Anterior cingulate cortex (tissue), 58 donors: ENCODE measurements at places on chromosomes 1 and 21.

DNA sequence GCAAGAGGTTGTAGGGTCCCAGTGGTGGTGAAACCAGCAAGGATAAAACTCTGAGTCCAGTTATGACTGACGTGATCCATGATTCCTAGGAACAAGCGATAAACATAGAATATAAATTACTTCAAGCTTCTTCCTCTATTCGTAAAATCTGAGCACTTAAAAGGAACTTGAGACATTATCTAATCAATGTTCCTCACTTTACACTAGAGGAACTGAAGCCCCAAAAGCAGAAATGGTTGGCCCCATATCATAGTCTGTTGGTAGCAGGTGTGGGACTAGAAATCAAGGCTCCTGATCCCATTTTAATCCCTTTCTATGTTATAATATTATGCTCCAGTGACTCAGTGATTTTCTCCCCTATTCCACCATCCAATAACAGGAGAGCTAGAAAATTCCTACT is 21.9 kb upstream of the MNDA start:
- DNase-seq: no peak

DNA sequence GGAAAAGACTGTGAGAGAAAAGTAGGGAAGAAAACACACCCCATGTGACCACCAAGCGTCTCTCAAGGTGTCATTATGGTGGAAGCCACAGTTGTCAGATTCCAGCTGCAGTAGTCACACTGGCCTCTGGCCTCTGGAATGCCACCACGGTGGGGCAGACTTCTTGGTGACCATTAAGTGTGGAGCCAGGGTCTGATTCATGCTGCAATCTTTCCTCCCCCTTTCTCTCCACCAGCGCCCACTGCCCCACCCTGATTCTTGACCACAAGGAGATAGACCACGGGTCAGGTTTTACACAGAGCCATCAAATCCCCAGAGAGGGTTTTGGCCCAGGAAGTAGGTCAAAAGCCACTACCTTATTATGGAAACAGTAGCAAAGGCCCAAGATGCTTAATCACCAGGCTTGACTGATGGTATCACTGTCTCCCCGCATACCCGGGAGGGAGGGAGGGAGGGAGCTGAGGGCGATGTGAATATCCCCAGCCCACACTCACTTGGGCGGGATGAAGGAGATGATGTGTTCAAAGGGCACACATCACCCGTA is 52.7 kb upstream of the GRHL3 start:
- DNase-seq: no peak

DNA sequence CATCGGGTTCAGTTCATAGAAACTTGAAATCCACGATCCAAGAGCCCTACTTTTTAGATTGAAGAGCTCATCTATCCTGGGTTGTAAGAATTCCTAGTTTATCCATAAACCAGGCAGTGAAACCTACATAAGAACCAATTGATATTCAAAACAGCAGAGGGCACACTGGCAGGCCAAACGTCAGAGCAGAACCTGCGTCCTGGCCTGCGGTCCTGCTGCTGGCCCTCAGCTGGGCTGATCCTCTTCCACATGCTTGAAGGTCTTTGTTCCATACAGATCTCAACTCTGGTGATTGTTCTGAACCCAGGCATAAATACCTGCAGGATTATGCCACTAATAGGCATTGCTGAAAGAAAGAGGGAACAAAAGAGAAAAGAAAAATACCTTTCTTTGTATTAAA is 47.0 kb downstream of the MT1HL1 start:
- DNase-seq: no peak

DNA sequence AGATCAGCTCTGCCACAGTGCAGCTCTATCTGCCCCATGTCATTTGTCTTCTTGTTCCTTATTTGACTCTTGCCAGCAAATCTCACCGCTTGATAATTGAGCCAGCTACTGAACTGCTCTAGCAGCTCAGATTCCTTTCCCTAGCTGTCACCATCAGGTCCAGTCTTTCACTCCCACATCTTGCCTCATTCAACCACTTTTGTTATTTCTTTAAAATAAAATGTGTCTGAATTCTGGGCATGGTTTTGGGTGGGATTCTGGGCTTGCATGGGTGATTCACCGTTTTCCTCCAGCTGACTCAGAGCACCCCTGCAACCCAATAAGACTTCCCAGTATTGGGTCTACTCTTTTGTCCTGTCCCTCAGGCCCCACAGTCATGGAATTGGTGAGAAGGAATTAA is 215.7 kb downstream of the DSCAM start:
- DNase-seq: no peak

DNA sequence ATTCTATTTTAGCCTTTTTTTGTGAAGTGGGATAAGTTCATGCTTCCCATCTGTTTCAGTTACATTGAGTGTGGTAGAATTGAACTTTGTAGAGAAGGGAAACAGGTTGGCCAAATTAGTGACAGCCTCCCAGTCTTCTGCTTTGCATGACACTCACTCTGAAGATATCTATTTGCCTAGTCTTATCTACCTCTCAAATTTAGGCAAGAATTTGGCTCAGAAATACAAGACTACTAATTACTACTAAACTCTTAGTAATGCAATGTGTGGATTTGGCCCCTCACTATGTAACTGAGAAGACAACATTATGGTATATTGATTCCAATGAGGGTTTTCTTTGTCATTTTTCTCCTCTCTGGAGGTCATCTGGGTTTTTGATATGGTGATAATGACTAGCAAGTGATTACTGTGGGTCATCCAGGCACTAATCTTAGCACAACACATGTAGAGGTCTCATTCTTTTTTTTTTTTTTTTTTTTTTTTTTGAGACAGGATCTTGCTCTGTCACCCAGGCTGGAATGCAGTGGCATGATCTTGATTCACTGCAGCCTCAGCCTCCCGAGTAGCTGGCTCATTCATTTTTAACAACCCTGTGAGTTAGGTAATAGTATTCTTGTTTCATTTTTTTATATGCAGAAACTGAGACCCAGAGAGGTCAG is 6.3 kb downstream of the FAM20B start:
- no peak for DNase-seq

DNA sequence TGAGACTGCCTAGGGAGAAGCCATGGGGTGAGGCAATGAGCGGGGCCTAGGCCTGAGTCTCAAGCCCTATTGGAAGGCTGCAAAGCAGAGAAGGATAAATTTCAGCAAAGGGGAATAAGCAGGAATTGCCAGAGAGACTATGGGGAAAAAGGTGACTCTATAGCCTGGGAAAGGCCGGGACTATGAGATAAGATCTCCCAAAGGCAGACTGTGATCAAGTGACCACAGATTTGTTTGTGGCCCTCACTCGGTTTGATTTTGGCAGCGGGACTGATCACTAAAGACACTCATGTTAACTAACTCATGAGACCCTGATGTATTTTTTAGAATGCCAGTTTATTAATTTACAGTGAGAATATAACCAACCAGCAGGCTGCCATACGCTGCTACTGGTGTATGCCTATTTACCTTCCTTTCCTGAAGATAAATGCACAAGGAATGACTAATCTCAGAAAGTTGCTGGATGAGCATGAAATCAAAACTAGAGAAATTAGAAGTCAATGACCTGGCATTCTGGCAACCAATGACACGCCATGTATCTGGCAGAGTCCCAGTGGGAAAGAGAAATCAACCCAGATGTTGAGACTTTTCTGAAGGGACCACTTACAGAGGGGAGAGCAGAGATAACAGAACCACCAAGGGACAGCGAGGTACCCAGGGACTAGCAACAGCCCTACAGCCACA is 4.3 kb downstream of the HSF2BP start:
- no peak for DNase-seq

GRCh38 chr1:59564192-59564891 is 250.4 kb upstream of the HOOK1 start:
- no peak for DNase-seq

- no peak for DNase-seq
Observed at GRCh38 chr1:55198044-55198443, 17.1 kb downstream of the USP24 start.

- no peak for DNase-seq
Observed at GRCh38 chr1:219657186-219657585, 44.3 kb upstream of the ZC3H11B start.

- no peak for DNase-seq
Observed at GRCh38 chr1:80250573-80251168, 1244.1 kb upstream of the ADGRL4 start.

DNA sequence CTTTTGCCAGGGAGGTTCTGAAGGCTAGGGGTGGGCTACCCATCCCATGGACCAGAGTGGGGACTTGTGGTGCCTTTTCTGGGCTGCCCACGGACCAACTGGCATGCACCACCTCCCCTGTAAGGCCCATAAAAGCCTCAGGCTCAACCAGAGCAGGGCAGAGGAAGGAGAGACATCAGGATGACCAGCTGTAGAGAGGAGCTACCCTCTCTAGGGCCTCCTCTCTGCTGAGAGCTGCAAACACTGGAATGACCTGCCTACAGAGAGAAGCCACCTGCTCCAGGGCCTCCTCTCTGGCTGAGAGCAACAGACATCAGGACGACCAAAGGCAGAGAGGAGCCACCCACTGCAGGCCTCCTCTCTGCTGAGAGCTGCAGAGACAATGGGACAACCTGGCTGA is 140.9 kb downstream of the EIF4G3 start:
- DNase-seq: no peak

GRCh38 chr1:33715195-33715811 is 148.6 kb upstream of the HMGB4 start:
- no peak for DNase-seq

- no peak for DNase-seq
Observed at GRCh38 chr1:229297746-229298145, 26.8 kb downstream of the RAB4A start.

- no peak for DNase-seq
Observed at GRCh38 chr1:172467446-172467845, 23.6 kb upstream of the PIGC start.

DNA sequence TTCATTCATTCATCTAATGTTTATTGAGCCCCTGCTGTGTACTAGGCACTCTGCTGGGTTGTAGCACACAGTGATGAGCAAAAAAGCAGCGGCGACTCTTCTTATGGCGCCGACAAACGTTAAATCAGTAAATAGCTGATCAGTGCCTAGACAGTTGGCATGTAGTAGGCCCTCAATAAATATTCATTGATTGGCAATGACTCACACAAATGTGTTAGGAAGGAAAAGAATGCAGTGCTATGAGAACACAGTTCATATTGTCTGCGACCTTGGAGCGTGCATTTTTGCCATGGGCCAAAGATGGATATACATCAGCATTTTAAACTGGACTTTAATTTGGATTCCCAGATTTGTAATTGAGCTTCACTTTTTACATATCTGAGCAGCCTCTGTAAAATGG is 52.0 kb downstream of the PRDM2 start:
- DNase-seq: no peak

- no peak for DNase-seq
Observed at GRCh38 chr21:37536616-37537278, 170.2 kb downstream of the DYRK1A start.

DNA sequence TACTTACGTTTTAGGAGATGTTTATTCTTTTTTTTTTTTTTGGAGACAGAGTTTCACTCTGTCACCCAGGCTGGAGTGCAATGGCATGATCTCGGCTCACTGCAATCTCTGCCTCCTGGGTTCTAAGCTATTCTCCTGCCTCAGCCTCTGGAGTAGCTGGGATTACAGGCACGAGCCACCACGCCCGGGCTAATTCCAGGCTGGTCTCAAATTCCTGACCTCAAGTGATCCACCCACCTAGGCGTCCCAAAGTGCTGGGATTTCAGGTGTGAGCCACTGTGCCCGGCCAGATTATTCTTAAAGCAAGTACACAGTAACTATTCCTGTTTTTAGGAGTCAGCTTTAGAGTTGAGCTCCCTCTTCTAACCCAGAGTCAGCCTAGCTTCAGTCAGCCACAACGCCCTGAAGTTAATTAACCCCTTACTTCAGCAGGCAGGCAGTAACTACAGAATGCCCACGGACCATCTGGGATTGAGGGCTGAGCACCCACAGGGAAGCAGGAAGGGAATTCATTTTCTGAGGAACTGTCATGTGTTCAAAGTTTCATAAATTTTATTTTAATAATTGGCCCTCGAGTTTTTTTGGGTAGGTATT is 5.3 kb upstream of the ID3 start:
- DNase-seq: no peak

DNA sequence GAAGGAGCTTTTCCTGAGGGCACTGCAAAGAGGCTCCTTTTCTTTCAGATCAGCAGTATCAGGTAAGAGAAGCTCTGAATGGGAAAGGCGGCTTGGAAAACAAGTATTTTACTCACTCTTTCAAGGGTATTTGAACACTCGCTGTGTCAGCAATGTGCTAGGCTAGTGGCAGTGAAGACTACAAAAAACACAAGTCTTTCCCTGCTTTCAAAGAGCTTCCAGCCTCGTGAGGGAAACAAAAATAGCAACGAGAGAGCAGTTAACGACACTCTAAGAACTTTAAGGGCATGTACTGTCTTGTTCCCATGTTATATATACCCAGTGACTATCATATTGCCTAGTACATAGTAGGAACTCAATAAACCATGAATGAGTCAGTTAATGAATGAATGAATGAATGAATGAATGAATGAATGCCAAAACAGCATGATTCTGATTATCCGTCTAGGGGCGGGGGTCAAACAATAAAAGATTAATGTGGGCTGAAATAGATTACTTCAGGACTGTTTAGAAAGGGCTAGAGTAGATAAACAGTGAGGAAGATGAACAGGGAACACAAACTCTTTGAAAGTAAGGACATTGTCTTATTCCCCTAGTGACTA is 14.2 kb upstream of the MCOLN3 start:
- no peak for DNase-seq

DNA sequence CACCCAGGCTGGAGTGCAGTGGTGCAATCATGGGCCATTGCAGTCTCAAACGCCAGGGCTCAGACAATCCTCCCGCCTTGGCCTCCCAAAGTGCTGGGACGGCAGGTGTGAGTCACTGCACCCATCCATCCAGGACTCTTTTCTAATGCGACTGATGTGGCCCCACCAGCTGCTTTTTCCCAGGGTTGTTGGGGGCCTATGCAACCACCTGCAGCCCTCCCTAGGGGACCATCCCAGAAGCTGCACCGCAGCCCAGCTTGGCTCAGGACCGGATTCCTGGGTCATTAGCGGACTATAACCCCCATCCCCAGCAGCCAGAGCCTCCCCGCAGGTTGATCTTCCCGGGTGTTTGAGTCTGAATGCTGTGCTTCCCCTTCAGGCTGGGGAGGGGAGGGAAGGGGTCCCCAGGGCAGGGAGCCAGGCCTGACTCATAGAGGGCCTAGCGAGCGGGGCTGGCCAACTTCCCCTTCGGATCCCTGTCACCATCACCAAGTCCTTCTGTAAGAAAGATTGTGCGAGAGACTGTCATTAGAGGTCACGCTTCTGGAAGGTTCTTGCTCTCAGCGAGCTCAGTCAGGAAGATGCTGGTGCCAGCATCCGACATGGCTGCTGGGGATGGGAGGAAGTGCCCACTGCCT is 108.7 kb upstream of the ACTRT2 start:
- no peak for DNase-seq
